Stimulated activated CD4-positive, alpha-beta T cell treated with anti-CD3 and anti-CD28 coated beads, TNF-alpha, amount 100 ng/mL, for 4 hours (primary cell): ENCODE measurements at places on chromosomes 12 and 14.

GRCh38 chr14:92176476-92176875 lies 54.7 kb downstream of the CPSF2 start:
- no peak for DNase-seq

DNA sequence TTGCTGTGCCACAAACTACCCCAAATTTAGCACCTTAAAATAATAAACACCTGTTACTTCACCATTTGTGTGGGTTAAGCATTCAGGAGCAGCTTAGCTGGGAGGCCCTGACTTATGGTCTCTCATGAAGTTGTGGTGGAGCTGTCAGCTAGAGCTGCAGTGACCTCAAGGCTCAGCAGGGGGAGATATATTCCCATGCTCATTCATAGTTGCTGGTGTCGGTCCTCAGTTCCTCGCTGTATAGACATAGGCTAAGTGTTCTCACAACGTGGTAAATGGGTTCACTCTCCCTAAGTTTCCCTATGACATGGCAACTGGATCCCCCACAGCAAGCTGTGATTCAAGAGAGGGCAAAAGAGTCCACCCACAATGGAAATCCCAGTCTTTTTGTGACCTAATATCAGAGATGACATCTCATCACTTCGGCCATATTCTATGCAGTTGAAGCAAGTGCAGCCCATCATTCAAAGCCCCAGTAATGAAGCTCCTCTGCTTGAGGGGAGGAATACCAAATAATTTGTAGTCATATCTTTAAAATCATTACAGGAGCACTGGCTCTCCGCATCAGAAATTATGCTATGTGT lies 41.1 kb downstream of the PRB3 start:
- no peak for DNase-seq

DNA sequence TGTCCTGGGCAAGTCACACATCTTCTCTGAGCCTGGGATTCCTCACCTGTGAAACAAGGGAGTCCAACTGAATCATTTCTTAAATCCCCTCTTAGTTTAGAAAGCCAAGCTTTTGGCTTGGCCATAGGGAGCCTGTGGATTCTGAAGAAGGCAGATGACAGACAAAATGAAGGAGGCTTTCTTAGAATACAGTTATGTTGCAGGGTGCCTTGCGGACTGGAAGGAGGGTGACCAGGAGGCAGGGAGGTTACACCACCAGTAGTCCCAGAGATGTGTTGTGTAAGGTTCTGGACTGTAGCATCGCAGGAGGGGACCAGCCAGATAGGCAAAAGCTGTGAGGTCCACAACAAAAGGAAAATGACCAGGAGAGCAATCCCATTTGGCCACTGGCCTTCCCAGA lies 8.2 kb upstream of the ACVR1B start:
- no peak for DNase-seq

DNA sequence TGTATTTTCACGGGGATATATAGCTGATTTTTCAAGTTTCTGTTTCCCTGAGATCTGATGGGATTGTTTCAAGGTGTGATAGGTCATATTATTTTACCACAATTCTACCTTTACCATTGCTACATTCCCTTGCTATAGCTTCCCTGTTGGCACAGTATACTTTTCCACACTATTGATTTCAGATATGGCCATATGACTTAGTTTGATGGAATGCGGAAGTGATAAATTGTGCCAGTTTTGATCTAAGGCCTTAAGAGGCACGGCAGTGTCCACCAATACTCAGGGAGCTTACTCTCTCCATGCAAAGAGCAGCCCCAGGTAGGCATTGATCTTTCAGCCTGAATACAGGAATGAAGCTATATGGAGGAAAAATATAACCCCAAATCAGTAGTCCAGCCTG lies 315.7 kb downstream of the SLC16A7 start:
- DNase-seq = no peak

DNA sequence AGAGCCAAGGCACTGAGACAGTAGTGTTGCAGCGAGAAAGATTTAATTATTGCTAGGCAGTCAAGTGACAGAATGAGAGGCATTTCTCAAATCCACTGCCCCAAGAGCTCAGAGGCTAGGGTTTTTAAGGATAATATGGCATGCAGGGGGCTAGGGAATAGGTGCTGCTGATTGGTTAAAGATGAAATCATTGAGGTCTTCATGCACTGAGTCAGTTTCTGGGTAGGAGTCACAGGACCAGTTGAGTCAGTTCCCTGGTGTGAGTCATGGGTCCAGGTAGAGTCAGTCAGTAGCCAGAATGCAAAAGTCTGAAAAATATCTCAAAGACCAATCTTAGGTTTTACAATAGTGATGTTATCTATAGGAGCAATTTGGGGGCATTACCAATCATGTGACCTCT lies 323.8 kb downstream of the RGS6 start:
- no peak for DNase-seq

GRCh38 chr14:87491816-87492215 lies 501.2 kb downstream of the GALC start:
- DNase-seq = no peak

DNA sequence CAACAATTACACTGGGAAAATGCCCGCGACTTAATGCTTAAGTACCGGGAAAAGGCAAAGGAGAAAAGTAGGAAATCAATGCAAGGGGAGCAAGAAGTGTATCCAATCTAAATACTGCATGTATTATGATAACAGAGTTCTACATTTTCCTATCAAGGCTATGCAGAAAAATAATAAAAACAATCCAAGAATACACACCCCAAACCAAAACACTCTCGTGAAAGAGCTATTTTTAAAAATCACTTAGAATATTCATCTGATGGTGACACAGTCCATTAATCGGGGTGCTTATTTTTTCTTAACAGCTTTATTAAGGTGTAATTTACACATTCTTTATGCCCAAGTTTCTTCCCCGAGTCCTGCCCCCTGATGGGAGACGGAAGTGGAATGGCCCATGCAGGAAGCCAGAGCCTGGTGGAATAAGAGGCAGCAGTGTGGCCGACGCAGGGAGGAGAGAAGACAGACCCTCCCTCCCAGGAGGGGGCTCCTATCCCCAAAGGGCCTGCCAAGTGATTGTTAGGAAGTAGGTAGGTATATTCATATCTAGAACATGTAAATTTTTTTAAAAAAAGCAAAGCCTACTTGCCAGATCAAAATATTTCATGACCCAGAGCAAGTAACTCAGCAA lies 174.3 kb downstream of the FOXN3 start:
- DNase-seq = no peak
